ENCODE measurements at places on chromosomes 1 and 21. TPM values are rescaled to one million over a fixed set of nuclear protein-coding genes. Genes with fewer than 3 reads are reported as not detected.

GRCh38 chr1:59928996-59929395 is 2.4 kb upstream of the CYP2J2 start:
- DNase-seq, result no peak
- H3K27me3 ChIP-seq, result no peaks in the 10 kb centered on the region
- H3K4me3 ChIP-seq, result no peak overlapping the region
- no peaks in the 10 kb centered on the region for H3K4me1 ChIP-seq
- no peak overlapping the region for H3K27ac ChIP-seq

GRCh38 chr1:180251526-180252305 is 21.7 kb downstream of the LHX4 start:
- no peaks in the 10 kb centered on the region for H3K4me1 ChIP-seq
- no peaks in the 10 kb centered on the region for H3K27me3 ChIP-seq
- peak; percentile 51 for DNase-seq
- no peak overlapping the region for H3K27ac ChIP-seq

Gene PLA2G2F
- total RNA-seq, result not detected

DNA sequence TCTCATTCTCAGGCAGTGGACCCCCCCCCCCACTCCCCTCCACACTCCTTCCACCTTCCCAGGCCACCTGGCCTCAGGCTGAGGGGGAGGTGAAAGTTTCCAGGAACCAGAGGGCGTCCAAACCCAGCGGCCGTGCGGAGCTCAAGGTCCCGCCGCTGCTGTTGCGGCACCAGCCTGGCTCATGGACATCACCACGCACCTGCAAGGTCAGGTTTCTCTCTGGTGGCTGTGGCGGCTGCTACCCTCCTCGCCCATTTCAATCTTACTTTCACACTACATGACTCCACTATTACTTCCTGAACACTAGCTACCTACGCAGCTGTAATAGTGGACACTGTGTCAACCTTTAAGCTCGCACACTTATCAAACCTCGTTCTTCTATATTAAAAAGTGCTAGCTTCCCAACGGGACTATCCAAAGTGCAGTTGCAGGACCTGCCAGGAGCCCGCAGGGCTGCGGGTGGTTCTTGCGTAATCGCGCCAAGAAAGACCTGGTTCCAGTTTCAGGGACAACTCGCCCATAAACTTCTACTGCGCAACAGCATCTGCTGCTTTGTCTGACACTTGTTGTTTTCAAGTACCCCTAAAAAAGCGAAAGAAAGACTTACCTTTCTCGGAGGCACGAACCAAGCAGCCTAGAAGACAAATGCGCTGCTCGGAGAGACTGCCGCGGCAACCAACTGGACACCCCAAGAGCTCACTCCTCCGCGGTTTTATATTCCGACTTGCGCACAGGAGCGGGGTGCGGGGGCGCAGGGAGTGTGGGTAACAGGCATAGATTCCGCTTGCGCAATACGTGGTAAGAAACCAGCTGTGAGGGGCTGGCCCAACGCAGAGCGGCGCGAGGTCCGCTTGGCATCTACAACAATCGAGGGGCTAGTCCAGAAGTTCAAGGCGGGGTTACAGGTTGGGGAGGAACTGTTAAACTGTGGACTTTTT is at the start of gene DIRAS3:
Gene DIRAS3 (minus strand): TSS at position 687 of the 938 bp plus-strand sequence. CDS start 3,330 bp downstream, outside the sequence.
- DNase-seq, result peak; percentile 75
- H3K27me3 ChIP-seq, result no peaks in the 10 kb centered on the region
- H3K27ac ChIP-seq, result no peak within 1 kb of the TSS
- H3K4me3 ChIP-seq, result peak within 1 kb of the TSS; percentile 49
- H3K36me3 ChIP-seq, result no peaks in the 10 kb centered on the region

DNA sequence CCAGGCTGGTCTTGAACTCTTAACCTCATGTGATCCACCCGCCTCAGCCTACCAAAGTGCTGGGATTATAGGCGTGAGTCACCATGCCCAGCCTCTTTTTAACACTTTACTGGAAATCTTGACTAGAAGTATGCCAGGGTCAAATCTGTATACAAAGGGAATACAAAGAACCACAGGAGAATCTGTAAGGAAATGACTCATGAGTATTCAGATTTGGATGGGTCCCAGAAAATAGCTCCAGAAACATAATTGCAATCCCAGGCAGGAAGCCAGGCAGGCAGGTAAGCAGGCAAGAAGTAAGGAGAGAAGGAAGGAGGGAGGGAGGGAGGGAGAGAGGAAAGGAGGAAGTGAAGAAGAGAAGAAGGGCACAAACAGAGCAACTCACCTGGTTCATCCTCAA is 22.8 kb upstream of the TIAM1 start:
- H3K27ac ChIP-seq, result no peak overlapping the region
- no peaks in the 10 kb centered on the region for H3K36me3 ChIP-seq
- H3K4me1 ChIP-seq, result no peaks in the 10 kb centered on the region
- DNase-seq, result no peak
- no peak overlapping the region for H3K4me3 ChIP-seq

Gene KIF2C
- total RNA-seq, result 3.5 TPM

DNA sequence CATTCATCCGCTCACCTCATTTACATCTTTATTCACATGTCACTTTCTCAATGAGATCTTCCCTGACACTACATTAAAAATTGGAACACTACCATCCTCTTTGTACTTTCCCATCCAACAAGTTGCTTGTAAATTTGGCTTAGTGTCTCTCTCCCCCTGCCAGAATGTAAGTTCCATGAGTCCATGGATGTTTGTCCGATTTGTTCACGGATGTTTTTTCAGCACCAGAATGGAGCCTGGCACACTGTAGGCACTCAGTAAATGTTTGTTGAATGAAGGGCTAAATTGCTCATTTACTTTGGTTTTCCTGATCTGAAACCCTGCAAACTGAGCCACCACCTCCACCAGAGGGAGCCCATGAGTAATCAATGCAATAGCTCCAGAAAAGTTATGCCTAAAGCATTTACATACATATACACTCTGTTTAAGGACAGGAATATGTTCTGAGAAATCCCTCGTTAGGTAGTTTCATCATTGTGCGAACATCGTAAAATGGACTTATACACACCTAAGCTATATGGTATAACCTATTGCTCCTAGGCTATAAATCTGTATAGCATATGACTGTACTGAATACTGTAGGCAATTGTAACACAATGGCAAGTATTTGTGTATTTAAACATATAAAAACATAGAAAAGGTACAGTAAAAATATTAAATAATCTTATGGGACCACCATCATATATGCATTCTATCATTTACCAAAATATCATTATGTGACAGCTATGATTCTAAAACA is 2.8 kb upstream of the EYA3 start:
- no peaks in the 10 kb centered on the region for H3K36me3 ChIP-seq
- no peak overlapping the region for H3K4me3 ChIP-seq
- no peak overlapping the region for H3K27ac ChIP-seq
- H3K27me3 ChIP-seq, result no peaks in the 10 kb centered on the region
- DNase-seq, result no peak

Gene KRTAP21-2
- not detected for total RNA-seq

Gene DCST1
- not detected for total RNA-seq

GRCh38 chr1:100921110-100921706 is 25.3 kb downstream of the SLC30A7 start:
- no peak for DNase-seq
- no peak overlapping the region for H3K27ac ChIP-seq
- H3K4me1 ChIP-seq, result no peaks in the 10 kb centered on the region
- H3K27me3 ChIP-seq, result no peaks in the 10 kb centered on the region

GRCh38 chr1:39940253-39940652 is 14.7 kb upstream of the MFSD2A start:
- no peaks in the 10 kb centered on the region for H3K27me3 ChIP-seq
- H3K4me1 ChIP-seq, result no peaks in the 10 kb centered on the region
- H3K4me3 ChIP-seq, result no peak overlapping the region
- H3K36me3 ChIP-seq, result no peaks in the 10 kb centered on the region
- DNase-seq, result peak; percentile 70

GRCh38 chr1:21319447-21320407 is 29.5 kb upstream of the ECE1 start:
- H3K27ac ChIP-seq, result peak overlapping the region; percentile 95
- H3K36me3 ChIP-seq, result no peaks in the 10 kb centered on the region
- no peaks in the 10 kb centered on the region for H3K27me3 ChIP-seq
- peaks cover 6% of the 10 kb centered on the region for H3K4me1 ChIP-seq
- no peak overlapping the region for H3K4me3 ChIP-seq
- no peak for DNase-seq

DNA sequence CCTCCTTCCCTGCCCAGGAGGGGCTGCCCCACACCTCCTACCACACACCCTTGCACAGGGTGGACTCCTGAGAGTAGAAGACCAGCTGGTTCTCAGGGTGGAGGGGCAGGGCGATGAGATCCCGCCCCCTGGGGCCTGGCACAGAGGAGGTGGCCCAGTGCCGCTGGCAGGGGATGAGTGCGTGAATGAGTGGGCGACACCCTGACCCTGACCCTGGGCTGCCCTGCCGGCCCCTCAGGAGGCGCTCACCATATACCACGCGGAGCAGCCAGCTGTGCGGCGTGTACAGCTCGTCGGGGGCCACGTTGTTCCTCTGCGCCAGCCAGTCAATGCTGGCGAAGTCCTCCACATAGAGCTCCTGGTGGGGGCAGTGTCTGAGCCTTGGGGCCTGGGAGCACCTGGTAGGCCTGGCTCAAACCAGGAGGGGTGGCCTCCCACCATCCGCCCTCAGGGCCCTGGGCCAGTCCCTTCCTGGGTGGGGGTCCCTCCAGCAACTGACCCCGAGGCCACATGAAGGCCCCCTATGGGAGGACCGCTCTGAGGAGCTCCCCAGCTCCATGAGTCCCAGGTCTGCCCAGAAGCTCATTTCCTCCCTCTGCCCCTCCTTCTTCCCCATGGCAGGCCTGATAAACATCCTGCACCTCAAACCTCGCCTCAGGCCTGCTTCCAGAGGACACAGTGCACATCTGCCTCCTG is 13.0 kb downstream of the LSS start:
- H3K27me3 ChIP-seq, result no peaks in the 10 kb centered on the region
- peaks cover 2% of the 10 kb centered on the region for H3K36me3 ChIP-seq
- no peaks in the 10 kb centered on the region for H3K4me1 ChIP-seq
- H3K27ac ChIP-seq, result no peak overlapping the region
- H3K4me3 ChIP-seq, result no peak overlapping the region

DNA sequence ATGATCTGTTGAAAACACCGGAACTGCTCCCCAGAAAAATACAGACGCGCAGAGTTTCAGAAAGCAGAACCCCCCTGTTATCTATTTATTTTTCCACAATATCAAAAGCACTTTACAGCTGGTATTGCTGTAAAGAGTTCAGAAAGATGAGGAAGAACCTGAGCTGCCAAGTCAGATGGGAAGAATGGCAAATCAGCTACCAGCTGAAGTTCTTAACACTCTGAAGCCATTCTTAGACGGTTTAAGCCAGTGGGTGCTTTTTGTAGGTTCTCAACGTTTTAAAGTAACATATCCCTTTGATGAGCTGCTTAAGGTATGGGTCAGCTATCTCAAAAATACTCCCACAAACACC is 714 bp upstream of the AKIRIN1 start:
- H3K4me3 ChIP-seq, result peak overlapping the region; percentile 39
- peaks cover 6% of the 10 kb centered on the region for H3K4me1 ChIP-seq
- H3K27me3 ChIP-seq, result no peaks in the 10 kb centered on the region
- no peaks in the 10 kb centered on the region for H3K36me3 ChIP-seq
- no peak overlapping the region for H3K27ac ChIP-seq

GRCh38 chr1:62621907-62622306 is 24.6 kb downstream of the ANGPTL3 start:
- no peak overlapping the region for H3K27ac ChIP-seq
- no peak for DNase-seq
- no peak overlapping the region for H3K4me3 ChIP-seq
- H3K4me1 ChIP-seq, result no peaks in the 10 kb centered on the region
- H3K36me3 ChIP-seq, result no peaks in the 10 kb centered on the region

DNA sequence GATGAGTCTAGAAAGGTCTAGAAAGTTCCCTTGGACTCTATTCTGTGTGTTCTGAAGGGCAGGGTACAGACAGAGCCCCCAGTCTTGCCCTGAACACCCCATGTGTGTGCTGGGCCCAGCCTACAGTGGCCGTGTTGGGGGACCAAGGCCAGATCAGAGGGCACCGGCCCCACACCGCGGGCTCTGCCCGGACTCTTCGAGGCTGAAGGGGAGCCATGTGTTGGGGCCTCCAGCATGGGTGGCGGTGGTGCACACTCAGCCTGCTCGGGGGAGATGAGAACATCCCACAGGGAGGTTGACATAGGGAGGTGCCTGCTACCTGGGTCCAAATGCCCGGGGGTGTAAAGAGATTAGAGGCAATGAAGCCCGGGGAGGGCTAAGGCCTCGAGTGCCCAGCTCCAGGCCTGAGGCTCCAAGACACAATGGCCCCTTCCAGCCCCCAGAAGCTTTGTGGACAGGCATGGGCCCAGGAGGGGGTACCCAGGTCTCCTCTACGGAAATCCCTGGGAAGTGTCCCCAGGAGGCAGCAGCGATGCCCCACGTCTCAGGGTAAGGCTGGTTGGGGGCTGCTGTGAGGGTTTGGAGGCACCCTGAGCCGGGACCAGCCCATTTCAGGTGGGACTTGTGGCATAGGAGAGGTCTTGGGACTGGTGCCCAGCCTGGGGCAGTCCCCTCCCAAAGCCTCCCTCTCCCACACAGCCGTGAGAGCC is 12.1 kb downstream of the ARHGEF16 start:
- H3K36me3 ChIP-seq, result no peaks in the 10 kb centered on the region
- no peaks in the 10 kb centered on the region for H3K27me3 ChIP-seq
- H3K4me3 ChIP-seq, result no peak overlapping the region
- peak; percentile 37 for DNase-seq
- no peak overlapping the region for H3K27ac ChIP-seq

GRCh38 chr1:87805666-87806378 is 477.1 kb downstream of the LMO4 start:
- H3K4me3 ChIP-seq, result peak overlapping the region; percentile 8
- no peak for DNase-seq
- H3K4me1 ChIP-seq, result no peaks in the 10 kb centered on the region
- no peaks in the 10 kb centered on the region for H3K36me3 ChIP-seq
- H3K27me3 ChIP-seq, result no peaks in the 10 kb centered on the region

- no peaks in the 10 kb centered on the region for H3K27me3 ChIP-seq
- no peak for DNase-seq
- no peaks in the 10 kb centered on the region for H3K36me3 ChIP-seq
- no peak overlapping the region for H3K27ac ChIP-seq
These were observed 126.7 kb upstream of the POU3F1 start for GRCh38 chr1:38173157-38173831.

Gene TARBP1
- total RNA-seq, result 23.2 TPM

Gene MSTO1
- total RNA-seq, result 46.5 TPM

DNA sequence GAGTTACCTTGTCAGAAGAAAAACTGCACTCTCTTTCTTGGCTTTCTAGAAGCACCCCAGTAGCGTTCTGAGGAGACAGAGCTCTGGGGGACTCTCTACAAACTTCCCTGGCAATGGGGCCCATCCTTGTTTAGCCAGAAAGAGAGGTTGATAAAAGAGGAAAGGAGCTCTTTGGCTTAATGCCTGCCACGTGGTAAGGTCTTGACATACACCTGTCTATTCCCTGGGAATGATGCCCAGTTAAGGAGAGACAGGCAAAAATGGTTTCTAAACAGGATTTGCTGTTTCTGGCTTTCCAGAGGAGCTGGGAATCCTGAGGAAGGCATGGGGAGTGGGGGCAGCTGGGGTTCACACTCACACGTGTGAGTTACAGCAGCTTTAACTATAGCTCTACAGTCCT is 30.2 kb upstream of the IL20 start:
- no peak overlapping the region for H3K27ac ChIP-seq
- H3K27me3 ChIP-seq, result no peaks in the 10 kb centered on the region
- DNase-seq, result no peak
- H3K4me3 ChIP-seq, result no peak overlapping the region

All from aorta (tissue), 5 donors.